ENCODE measurements at places on chromosomes 11 and 22. TPM values are rescaled to one million over a fixed set of nuclear protein-coding genes. Genes with fewer than 3 reads are reported as not detected.

Gene OR4A15
- polyA plus RNA-seq, result not detected

Gene ANKRD42
- 6.5 TPM for polyA plus RNA-seq

GRCh38 chr22:24099666-24100065 lies 81.6 kb upstream of the SUSD2 start:
- H3K4me3 ChIP-seq, result no peak overlapping the region
- H3K27me3 ChIP-seq, result no peaks in the 10 kb centered on the region
- no peaks in the 10 kb centered on the region for H3K4me1 ChIP-seq

DNA sequence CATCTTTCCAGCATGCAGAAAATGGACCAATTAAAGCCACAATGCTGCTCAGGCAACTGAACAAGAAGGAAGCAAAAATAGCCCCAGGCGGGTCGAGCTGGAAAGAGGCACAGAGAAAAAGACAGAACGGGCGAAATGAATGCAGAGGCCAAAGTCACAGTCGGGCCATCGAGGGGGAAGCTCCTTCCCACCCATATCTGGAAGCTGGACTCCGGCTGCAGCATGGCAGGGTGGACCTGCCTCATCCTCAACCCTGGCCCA lies 58.6 kb upstream of the PRDM11 start:
- H3K4me1 ChIP-seq, result peaks cover 12% of the 10 kb centered on the region
- H3K36me3 ChIP-seq, result no peaks in the 10 kb centered on the region
- H3K27me3 ChIP-seq, result no peaks in the 10 kb centered on the region
- no peak overlapping the region for H3K27ac ChIP-seq
- H3K4me3 ChIP-seq, result no peak overlapping the region

DNA sequence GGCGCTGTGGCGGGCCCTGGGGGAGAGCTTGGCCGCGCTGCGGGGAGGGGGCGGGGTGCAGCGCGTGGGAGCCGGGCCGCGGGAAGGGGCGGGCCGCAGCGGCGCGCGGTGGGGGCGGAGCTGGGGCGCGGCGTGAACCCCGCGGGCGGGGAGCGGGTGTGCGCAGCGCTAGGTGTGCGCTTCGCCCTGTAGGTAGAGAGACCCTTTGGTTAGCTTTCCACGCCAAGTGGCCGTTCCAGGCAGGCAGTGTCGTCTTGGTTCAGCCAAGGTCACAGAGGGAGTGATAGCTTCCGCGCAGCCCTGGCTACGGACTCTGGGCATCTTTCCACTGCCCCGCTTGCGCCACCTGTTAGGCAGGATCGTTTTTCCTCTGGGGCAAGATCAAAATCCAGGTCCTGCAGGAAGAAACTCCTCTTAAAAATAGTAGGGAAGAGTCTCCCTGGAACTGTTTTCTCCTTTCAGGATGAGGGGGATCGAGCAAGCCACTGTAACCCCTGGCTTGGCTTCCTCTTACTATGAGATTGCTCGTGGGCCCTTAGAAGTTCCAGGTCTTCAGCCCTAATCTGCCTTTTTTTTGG lies 434 bp downstream of the BANF1 start:
- peaks cover 13% of the 10 kb centered on the region for H3K4me1 ChIP-seq
- peaks cover 6% of the 10 kb centered on the region for H3K36me3 ChIP-seq
- DNase-seq, result peak; percentile 80
- no peaks in the 10 kb centered on the region for H3K27me3 ChIP-seq
- H3K4me3 ChIP-seq, result peak overlapping the region; percentile 98

All from naive thymus-derived CD8-positive, alpha-beta T cell (primary cell).